Nucleus accumbens (tissue), 56 donors: ENCODE measurements at places on chromosomes 2 and 18.

- DNase-seq, result no peak
Measured at GRCh38 chr2:240871071-240871958, 2.7 kb downstream of the AGXT start.

DNA sequence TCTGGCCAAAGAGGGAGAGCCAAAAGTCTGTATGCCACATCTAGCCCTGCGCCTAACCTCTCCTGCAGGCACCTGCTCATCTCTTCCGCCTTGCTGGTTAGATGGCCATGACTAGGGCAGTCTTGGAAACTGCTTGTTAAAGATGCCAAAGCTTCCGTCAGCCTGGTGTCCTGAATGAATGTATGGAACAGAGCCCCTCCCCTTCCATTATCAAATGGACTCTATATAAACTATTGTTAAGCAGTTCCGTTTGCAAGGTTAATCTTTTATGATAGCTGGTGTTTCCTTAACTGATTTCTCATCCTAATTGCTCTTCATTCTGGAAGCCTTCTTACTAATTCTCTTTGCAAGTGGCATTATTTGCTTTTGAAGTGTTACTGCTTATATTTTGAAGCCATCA, 87.1 kb downstream of the ATP9B start:
- no peak for DNase-seq

DNA sequence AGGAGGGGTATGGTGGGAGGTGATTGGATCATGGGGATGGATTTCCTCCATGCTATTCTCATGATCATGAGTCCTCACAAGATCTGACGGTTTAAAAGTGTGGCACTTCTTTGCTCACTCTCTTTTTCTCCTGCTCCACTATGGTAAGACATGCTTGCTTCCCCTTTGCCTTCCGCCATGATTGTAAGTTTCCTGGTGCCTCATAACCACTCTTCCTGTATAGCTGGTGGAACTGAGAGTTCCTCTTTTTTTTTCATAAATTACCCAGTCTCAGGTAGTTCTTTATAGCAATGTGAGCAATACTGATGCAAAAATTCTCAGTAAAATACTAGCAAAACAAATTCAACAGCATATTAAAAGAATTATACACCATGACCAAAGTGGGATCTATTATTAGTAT, 728.5 kb upstream of the SLC8A1 start:
- no peak for DNase-seq

DNA sequence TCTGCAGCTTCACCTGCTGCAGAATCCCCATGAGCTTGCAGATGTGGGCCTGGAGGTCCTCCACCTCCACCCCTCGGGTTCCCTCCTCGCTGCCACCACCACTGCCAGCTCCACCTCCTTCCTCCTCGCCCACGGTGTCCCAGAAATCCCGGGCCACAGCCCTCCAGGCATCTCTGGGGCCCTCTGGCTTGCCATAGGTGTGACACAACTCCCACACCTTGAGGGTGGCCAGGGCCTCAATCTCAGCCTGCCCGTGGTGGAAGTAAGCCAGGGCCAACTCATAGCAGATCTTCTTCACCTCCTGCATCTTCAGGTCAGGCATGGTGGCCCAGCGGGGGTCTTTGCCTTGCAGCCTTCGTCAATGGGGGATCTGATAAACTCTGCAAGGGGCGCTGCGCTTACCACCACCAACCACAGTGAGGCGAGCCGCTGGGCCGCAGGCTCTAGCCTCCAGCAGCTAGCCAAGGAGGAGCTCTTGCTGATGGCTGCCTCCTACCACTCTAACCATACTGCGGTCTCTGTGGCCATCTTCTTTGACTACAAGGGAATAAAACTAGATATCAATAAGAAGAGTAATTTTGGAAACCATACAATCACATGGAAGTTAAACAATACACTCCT, 36.1 kb upstream of the ANKRD62 start:
- DNase-seq, result no peak

DNA sequence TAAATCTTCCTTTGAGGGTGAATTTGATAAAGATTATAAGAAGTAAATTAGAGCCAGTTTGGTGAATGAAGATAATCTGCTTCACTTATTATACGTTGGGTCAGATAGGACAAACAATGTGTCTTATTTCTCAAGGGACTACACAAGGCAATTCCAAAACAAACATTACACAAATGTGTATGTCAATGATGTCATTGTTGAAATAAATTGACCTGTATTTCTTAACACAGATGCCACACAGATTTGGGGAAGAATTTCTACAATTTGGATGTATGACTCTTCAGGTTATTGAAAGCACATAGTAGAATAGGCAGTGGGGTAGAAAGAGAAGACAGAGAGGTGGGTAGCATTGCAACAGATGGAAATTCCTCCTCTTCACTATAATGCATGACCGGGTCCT, 6.9 kb upstream of the CRIM1 start:
- DNase-seq, result no peak

- no peak for DNase-seq
Measured at GRCh38 chr18:36446059-36446458, 148.5 kb downstream of the FHOD3 start.

GRCh38 chr2:221517146-221517695, 54.9 kb downstream of the EPHA4 start:
- DNase-seq, result no peak

DNA sequence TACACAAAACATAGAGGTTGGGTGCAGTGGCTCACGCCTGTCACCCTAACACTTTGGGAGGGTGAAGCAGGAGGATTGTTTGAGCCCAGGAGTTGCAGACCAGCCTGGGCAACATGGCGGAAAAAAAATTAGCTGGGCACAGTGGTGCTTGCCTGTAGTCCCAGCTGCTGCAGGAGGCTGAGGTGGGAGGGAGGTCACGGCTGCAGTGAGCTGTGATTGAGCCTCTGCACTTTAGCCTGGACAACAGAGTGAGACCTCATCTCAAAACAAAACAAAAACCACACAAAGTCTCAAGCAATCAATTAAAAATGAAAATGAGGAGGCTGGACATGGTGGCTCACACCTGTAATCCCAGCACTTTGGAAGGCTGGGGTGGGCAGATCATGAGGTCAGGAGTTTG, 4.9 kb downstream of the NOP58 start:
- DNase-seq, result no peak

- no peak for DNase-seq
Measured at GRCh38 chr2:45184606-45185005, 175.4 kb upstream of the SIX2 start.

DNA sequence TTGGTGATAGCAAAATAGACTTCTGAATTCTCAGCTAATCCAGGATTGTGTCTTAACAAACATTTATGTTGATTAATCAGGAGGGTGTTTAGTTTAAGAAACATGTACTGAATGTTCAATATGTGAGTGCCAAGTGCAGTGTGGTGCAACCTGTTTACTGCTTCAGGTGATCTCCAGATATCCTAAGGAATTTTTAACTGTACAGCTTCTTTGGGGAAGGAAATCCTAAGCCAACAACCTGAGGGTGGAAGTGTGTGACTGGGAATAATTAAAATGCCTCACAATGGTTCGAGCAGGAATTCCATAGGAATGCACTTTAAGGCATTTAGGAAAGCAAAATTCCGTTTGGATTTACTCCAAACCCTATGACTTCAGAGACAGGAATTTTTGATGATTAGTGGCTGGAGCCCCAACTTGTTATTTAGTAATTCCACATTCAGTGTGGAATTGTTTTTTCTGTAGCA, 16.4 kb downstream of the CRIM1 start:
- no peak for DNase-seq

DNA sequence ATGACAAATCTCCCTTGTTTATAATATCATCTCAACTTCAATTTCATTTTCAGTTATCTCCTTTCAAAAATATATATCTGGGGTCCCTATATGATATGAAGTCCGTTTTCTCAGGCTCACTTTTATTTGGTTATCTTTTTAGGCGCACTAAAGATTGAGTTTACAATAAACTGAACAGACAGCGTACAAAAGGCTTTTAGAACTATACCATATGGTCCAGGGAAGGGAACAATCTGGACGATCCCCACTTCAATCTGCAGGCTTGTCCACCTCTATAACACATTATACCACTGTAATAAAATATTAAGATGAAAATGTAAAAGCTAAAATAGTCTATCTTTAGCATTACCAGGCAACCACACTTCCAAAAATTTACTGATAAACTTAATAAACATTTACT, 289.9 kb downstream of the ZEB2 start:
- no peak for DNase-seq

DNA sequence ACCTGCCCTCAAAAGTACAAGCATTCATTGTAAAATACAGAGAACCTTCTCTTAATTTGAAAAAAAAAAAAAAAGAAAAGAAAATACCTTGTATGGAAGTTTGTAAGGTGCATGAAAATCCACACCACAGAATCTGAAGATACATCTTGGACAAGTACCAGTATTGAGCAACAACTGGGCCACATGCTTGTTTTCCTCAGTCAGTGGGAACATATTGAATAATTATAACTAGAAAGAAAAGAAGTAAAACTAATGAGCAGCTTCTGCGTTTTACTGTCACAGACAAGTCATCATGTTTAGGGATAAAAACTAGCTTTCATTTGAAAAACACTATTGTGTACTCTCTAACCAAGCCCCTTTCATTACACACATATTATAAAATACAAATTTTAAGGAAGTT, 5.8 kb upstream of the PEX13 start:
- no peak for DNase-seq

GRCh38 chr18:61973273-61974115, 80.7 kb upstream of the RNF152 start:
- DNase-seq, result no peak

GRCh38 chr2:17966798-17967197, 88.3 kb downstream of the KCNS3 start:
- no peak for DNase-seq

DNA sequence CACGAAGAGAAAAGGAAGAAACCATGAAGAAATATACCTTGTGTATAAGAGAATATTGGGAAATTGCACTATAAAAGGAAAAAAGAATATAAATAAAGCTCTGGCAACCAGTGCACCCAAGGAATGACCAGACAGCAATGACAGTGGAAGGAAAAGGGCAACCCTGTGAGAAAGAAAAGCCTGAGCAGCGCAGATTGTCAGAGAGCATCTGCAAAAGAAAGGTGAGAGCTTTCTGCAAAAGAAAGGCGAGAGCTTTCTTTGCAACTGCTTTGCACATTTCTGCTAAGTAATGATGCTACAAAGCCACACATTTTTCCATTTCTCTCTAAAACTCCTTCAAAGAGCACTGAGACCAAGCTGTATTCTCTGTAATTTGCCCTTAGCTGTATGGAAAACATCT, 83.6 kb downstream of the CTNNA2 start:
- DNase-seq, result no peak

DNA sequence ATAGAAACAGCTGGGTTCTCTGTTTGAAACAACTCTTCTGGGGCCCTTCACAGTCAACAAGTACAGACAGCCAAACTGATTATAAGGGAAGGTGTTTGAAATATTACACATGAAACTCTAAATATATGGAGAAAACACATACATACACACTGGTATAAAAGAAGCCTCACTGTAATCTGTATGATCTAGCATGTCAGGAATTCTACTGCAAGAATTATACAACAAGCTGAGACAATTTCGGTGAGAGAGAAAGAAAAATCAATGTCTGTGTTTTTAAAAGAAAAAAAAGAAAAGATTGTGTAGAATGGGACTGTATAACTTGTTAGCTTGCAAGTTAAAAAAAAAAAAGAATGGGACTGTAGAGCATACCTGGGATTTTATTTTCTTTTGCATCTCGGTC, 26.3 kb downstream of the IRS1 start:
- no peak for DNase-seq

DNA sequence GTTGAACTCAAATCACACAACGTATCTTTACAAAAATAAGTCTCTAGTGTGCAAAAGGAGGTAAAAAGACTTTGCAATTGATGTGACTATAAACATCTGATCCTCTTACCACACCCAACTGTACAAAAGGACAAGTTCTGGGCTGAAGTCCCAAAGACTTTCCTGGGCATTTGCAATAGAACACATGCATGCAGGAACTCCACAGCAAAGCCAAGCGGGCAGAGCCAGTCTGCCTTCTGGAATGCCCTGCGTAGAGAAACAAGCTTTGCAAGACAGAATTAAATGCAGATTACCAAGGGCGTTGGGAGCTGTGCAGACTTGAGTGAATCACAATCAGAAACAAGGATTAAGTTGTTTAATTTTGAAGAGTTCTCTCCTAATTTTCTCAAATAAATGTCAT, 208.4 kb upstream of the ZNF521 start:
- no peak for DNase-seq

DNA sequence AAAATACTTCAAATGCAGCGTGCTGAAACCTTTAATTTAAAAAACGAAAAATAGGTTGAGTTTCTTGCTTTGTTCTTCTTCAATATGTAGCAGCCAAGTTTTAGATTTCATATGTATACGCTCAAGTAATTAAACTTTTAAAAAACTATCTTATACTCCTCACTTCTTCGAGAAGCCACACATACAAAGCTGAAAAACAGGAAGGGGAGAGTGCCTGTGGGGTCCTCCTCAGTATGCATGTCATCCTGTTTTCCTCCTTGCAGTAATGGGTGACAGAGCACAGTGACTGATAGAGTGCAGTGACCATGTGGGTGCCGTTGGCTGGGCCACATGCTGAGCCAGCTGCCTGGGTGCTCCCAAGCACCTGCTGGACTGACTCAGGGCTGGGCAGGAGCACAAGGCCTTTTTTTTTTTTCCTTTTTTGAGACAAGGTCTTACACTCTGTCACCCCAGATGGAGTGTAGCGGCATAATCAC, 33.3 kb downstream of the UXS1 start:
- DNase-seq, result no peak

- no peak for DNase-seq
Measured at GRCh38 chr18:6792391-6792790, 62.9 kb downstream of the ARHGAP28 start.

DNA sequence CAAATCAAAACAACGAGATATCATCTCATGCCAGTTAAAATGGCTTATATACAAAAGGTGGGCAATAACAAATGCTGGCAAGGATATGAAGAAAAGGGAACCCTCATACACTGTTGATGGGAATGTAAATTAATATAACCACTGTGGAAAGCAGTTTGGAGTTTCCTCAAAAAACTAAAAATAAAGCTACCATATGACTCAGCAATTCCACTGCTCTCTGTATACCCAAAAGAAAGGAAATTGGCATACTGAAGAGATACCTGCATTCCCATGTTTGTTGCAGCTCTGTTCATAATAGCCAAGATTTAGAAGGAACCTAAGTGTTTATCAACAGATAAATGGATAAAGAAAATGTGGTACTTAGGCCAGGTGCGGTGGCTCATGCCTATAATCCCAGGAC, 124.8 kb downstream of the MSTN start:
- DNase-seq, result no peak

DNA sequence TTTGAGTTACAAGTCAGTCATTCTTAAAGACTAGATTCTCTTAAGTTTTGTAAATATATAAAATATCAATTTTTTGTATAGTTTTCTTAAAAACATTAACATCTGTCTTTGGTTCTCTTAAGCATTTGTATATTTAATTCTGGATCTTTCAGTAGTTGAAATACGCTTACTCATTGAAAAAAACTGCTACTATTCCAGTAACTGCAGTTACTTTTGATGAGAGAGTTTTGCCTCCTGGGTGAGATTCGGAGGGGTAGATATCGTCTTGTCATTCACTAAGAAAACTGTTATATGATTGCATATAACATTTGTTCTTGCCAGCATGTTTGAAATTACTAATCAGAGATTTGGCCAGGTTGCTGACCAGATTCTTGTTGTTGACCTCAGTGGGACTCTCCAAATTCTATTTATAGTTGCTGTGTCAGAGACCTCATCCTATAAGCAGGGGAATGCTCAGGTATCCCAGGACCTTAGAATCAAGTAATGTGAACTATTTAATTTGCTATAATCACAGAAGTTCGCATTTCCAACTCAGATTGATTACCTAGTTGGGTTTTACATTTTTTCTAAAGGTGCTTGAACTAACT, 7.9 kb downstream of the AGPS start:
- DNase-seq, result no peak

GRCh38 chr2:80050246-80050645, 254.3 kb downstream of the LRRTM1 start:
- no peak for DNase-seq
